ENCODE measurements at places on chromosomes 5 and 9.

GRCh38 chr9:126420643-126421564 is 94.3 kb downstream of the MVB12B start:
- no peak for DNase-seq

DNA sequence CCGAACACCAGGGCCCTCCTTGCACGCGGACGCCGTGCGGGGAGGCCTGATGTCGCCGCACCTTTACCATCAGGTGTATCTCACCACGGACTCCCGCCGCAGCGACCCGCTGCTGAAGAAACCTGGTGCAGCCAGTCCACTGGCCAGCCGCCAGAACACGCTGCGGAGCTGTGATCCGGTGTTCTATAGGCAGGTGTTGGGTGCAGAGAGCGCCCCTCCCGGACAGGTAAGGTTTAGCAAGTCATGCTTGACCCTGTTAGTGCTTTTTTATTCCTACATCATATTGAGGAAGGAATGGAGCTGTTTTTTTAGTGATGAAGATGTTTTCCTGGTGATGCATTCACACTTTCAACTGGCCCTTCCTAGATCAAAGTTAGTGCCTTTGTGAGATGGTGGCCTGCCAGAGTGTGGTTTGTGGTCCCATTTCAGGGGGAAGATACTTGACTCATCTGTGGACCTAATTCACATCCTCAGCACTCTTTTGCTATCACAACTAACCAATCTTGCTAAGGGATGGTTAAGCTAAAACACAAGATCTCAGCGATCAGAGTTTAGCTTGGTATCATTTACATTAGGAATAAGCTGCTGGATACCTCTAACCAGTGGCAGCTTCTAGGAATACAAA is 2.7 kb downstream of the PCDHGC3 start:
- DNase-seq, result no peak

- DNase-seq, result peak; percentile 19
These were observed 59.8 kb upstream of the POU5F2 start for GRCh38 chr5:93800988-93801811.

- no peak for DNase-seq
These were observed 39.4 kb downstream of the LHX2 start for GRCh38 chr9:124050955-124051354.

DNA sequence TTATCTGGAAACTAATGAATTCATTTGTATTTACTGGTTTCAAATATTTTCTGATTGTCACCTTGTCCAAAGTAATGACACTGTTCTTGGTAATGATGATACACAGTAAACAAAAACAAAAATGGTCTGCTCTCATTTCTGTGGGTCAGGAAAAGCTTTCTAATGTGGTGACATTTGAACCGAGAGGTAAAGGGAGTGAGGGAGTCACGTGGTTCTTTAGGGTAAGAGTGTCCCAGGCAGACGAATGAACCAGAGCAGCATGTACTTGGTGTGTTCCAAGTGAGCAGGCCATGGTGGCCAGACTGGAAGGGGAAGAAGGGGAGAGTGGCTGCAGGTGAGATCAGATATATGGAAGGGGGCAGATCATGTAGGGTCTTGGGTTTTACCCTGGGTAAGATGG is 247.0 kb upstream of the SLC30A5 start:
- no peak for DNase-seq

DNA sequence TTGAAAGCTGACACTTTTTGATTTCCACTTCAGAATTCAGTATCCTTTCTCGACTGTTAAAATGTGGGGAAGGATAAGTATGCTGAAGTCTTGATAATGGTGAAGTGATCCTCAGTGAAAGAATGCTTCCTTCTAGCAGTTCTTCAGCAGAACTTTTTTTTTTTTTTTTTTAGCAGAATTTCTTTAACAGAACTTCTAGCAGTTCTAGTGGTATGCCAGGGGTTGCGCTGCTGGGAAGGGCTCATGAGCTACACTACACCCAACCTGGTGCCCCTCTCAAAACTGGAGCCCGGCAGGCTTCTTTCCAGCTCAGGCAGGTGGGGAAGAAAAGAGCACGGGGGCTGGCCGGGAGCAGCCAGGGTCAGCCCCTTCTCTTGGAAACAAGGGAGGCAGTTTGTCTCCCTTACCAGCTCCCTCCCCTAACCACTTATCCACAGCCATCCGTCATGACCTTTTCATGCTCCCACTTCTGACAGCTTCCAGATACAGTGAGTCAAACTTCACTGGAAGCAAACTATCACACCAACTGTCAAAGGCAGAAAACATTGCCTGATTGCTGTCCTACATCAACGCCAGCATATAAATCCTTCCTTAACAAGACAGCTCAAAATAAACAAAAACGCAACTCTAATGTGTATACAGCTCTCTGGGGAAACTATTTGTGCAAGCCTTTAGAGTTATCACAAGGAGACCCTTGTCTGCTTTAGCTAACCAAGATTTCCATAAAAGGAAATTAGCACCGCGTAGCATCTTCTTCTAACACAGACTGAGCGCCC is 211.5 kb downstream of the GAPVD1 start:
- DNase-seq, result no peak

- DNase-seq, result no peak
These were observed 78.1 kb downstream of the C5orf15 start for GRCh38 chr5:133890314-133890713.

DNA sequence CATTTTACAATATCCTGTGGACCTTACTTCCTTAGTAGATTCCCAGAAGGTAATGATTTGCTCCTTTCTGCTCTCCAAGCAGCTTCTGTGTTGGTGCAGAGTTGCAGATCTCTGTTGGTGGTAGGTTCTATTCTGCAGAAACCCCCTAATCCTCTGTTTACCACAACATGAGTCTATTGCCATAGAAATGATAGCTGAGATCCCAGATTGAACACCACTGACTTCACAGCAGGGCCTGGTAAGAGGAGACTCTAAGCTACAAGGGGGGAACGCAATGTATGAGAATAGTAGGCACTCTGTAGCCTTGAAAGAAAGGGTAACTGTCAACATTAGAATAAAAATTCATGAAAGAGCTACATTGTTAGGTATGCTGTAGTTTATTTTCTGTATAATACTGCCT is 59.5 kb downstream of the MUSK start:
- DNase-seq, result no peak

- no peak for DNase-seq
These were observed 2287.4 kb upstream of the WWC1 start for GRCh38 chr5:166004006-166004405.

GRCh38 chr5:74631081-74631953 is 9.2 kb downstream of the ENC1 start:
- peak; percentile 25 for DNase-seq

- no peak for DNase-seq
These were observed 25.0 kb downstream of the RRAGA start for GRCh38 chr9:19074229-19074628.

DNA sequence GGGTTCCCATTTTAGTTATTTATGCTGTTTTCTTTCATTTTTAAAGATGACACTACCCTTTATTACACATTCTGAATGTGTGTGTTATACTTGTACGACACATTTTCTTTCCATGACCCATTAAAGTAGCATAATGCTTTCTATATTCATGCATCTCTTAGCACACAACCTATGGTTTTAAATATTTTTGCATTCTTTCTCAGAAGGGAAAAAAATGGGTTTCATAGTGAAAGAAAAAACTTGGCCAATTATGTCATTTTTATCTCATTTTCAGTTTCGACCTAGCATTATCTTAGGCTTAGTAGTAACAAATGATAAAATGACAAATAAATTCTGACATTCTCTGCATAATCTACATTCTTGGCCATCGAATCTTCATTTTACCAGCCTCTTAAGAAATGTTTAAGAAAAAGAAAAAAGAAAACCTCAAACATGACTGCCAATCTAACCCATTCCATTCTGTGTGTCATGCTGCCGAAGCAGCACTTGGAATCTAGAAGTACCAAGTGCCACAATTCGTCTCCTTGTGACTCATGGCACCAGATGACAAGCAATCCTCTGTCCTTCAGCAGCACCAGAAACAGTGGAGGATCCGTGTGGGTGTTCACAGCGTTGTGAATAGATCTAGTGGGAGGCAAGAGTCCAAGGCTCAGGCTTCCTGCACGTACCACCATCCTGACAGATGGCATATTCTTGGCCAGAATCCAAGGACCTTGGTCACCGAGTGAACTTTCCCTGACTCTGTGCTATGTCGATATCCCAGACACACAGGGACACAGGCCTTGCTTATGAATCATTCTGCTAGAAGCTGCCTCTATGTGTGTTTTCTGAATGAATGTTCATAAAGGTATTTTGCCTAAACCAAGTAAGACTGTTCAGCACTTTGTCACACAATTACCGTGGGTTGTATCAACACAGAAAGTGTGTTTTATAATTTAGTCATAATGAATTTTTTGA is 502.7 kb downstream of the NR2F1-AS1 start:
- no peak for DNase-seq

DNA sequence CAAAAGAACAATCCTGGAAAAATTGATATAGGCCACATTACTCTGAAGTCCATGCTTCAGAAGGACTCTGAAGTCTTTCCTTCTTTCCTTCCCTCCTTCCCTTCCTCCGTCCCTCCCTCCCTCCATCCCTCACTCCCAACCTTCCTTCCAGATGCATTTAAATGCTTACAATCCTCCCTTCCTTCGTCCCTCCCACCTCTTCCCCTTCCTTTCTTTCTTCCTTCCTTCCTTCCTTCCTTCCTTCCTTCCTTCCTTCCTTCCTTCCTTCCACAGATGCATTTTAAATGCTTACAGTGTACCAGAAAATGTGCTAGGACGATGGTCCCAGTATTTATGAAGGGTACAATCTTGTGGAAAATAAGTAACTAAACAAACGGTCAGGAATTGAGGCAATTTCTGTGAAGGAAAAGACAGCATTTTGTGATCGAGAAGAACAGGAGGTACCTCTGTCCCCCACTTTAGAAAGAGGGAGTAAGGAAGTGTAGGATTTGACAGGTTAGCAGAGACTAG is 181.3 kb upstream of the TUT7 start:
- no peak for DNase-seq

DNA sequence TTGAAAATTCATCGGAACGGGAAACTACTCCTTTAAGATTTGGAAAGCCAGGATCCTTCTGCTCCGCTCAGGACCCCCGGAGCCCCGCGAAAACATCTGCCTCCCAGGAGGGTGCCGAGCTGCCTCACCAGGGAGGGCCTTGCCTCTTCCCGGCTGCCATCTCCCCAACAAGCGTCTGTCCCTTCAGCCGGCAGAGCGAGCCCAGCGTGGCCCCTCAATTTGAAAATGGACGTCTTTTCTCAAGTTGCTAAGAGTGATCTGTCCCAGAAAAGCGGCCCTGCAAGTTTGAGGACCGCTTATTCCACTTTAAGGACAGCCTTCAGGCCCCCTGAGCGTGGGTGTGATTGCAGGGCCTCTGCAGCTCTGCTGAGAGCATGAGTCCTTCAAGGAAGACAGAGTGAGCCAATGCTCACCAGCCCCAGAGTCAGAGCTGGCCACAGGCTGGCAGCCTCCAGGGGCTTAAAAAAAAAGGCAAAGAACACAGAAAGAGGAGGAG is 101.3 kb downstream of the PHF2 start:
- no peak for DNase-seq

DNA sequence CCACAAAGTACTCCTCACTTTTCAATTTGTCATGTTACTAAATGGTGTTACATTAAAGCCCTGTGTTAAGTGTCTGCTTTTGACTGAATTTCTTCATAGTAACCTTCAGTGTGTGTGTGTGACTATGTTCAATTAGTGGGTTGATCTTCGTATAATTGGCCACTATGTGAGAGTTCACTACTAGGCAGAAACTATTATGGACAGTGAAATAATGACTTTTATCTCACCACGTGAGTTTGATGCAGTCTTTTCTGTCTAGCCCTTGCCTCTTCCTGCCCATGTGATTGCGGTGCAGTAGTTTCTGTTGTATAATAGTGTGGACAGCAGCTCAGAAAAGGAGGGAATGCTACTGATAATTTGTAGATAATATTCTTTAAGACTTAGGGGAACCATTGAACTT is 1.8 kb upstream of the MAML1 start:
- no peak for DNase-seq

DNA sequence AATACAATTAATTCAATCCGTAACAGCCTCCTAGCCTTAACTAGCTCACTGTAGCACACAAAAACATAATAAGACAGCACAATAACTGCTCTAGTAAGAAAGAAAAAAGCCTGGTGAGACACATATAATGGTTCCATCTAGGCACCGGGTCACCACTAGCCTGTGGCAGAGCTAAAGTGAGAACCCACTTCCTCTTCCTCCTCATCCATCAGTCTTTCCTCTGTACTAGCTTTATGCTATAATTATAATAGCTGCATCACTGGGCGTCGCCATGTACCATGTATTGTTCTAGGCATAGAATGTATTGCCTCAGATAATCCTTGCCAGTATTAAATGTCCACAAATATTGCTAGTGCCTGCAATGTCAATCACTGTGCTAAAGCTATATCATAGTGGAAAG is 23.1 kb downstream of the ADRB2 start:
- DNase-seq, result peak; percentile 54

DNA sequence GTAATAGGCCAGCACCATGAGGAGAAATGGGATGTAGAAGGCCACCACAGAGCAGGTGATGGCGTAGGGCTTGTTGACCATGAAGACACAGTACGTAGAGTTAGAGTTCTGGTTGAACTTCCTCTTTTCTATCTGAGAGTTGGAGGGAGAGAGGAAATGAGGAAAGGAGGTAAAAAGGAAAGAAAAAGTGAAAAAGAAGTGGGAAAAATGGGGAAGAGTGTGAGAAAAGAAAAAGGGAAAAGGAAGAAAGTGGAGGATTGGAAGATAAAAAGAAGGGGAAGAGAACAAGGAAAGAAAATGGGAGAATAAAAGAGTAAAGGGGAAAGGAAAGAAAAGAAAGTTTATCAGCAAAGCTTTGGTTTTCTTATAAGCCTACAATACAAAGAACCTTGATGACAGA is 126.1 kb downstream of the FBXO38 start:
- DNase-seq, result no peak

GRCh38 chr5:39013938-39014337 is 60.3 kb downstream of the RICTOR start:
- DNase-seq, result no peak

DNA sequence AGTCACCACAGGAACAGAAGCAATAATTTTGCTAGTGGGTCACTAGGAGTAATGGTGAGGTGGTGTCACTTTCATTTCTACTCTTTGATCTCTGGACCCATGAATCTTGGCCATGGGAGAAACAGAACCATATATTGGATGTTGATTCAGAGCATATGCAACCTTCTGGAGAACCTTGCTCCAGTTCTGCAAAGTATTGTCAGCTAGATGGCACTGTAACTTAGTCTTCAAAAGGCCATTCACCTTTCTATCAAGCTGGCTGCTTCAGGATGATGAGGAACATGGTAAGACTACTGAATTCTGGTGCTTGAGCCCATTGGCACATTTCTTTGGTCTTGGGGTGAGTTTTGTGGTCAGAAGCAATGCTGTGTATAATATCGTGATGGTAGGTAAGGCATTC is 129.1 kb upstream of the FBN2 start:
- DNase-seq, result no peak

DNA sequence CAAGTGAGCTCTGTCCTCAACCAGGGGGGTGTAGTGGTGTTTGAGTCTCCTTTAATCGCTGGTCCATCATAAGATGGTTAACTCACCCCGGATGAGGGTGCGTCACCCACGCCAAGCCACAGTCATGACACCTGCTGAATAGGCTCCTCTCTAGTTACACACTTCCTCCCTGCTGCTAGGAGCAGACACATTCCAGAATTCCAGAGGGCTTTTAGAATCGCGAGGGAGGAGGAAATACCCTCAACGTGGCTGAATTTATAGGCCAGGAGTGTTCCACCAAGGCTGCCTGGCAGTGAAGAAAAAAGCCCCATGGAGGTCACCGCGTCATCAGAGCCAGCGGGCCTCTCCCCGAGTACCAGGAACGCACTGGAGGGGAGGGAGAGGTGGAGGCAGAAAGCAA is 5.1 kb downstream of the GLRX start:
- DNase-seq, result peak; percentile 44
